Hepatic stellate cell (primary cell): ENCODE measurements at places on chromosomes 2 and 18.

DNA sequence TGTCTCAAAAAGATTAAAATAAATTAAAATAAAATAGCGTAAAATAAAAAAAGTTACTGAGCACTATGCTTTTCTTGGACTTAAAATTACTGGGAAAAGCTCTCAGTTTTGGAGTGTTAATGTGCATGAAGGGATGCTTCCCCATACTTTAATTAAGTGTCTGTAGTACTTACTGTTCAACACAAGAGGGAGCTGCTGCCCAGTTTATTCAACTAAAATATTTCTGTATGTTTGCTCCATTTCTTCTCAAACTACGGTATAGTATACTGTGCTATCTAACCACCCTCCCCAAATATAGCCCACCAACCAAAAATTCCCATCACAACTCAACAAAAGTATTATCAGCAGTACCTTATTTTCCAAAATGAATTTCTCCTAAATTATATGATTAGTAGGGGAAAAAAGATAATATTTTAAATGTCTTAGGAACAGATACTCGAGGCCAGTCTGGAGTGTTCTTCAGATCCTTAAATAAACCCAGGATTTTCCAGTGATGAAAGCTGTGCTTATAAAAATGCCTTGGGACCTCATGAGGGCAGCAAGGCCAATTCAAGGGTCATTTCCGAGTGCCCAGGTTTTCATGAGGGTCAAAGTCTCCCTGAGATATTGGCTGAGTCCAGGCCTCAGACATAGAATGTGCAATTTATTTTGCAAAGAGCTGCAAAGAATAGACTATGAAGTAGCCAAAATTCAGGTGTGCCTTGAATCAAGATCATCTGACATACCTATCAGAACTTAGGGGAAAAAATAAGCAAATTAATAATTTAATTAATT is 64.1 kb downstream of the CHRNA1 start:
- DNase-seq, result peak; percentile 61

DNA sequence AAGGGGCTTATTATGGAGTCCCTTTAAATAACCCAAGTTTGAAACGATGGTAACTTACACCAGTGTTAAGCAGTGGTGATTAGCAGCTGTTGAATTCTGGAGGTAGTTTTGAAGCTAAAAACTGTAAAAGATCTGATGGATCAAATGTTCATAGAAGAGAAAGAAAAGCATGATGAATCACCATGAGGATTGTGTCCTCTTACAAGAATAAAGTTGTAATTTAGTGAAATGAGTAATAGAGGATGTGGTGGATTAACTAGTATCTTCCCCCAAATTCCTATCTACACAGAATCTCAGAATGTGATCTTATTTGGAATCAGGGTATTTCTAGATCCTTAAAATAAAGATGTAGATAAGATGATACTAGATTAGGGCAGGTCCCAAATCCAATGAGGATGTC is 1138.2 kb upstream of the TMEFF2 start:
- DNase-seq, result no peak

GRCh38 chr2:190490502-190490901 is 44.0 kb downstream of the NEMP2 start:
- DNase-seq, result no peak

- DNase-seq, result no peak
These were observed 117.3 kb downstream of the PLB1 start for GRCh38 chr2:28613186-28613585.

- no peak for DNase-seq
These were observed 75.8 kb downstream of the ACTR3 start for GRCh38 chr2:113965644-113966043.

DNA sequence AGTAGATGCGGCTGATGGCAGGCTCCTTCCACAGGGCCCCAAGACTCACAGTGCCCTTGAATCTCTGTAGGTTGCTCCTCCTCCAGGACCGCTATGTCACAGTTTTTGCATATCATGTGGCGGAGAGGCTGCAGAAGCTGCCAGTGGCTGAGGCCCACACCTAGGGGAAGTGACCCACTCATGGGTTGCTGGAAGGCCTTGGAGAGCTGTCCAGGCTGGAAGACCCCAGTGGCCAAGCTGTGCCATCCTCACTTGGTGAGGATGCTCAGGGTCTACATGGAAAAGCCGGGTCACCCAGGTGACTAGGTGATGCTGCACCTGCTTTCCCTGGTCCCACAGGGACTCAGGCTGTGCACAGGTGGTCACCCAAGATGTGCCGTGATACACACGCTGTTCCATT is 90.6 kb downstream of the SEPTIN10 start:
- no peak for DNase-seq

GRCh38 chr2:206160807-206161179 is 1.1 kb downstream of the EEF1B2 start:
- no peak for DNase-seq

- no peak for DNase-seq
These were observed 748.2 kb upstream of the ACVR2A start for GRCh38 chr2:147096671-147097070.

DNA sequence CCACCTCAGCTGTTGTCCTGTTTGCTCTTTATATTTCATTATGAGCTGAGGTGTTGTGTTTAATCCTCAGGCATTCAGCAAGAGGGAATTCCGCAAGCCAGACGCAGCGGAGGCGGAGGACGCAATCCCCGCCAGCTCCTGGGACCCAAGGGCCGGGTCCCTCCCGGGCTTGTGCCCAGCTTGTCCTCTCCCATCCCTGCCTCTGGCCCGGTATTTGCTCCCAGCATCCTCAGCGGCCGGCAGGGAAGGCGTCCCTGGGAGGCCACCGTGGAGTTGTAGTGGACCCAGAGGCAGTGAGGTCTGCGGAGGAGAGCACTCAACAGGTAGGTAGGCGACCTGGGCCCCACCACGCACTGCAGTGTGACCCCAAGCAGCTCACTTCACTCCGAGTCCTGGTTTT is 42.5 kb upstream of the FOSL2 start:
- DNase-seq, result no peak

DNA sequence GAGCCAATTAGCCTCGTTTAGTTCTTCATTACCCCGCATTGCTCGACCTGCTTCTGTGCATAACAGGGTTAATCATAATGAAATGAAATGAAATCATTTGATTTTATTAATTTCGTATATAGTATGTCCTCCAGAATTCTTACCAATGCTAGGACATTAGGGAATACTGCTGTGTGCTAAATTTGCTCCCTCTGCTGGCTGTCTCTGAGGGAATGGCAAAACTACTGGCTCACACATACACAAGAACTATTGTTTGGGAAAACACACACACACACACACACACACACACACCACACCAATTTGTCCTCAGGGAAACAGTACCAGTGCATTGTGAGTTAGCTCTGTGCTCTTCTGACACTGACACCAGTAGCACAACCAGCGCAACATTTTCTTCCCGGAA is 273.3 kb upstream of the TCF4 start:
- DNase-seq, result no peak

GRCh38 chr2:120103723-120104467 is 91.0 kb downstream of the EPB41L5 start:
- DNase-seq, result peak; percentile 22

DNA sequence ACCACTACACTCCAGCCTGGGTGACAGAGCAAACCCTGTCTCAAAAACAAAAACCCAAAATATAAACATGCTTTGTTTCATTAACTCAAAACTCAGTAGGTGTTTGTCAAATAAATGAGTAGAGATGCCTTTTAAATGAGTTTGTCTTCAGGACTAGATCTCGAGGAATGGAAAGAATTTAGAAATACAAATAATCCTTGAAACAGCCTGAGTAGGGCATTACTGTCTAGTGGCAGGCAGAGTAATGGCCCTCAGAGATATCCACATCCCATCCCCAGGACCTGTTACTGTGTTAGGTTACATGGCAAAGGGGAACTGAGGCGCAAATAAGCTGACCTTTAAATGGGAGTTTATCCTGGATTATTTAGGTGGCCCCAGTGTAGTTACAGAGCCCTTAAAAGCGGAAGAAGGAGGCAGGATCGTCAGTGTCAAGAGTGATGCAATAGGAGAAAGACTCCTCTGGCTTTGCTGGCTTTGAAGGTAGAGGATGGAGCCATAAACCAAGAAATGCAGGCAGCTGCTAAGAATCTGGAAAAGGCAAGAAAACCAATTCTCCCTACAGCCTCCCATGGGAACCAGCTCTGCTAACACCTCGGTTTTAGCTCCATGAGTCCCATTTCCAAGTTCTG is 63.0 kb downstream of the CABLES1 start:
- DNase-seq, result peak; percentile 26

DNA sequence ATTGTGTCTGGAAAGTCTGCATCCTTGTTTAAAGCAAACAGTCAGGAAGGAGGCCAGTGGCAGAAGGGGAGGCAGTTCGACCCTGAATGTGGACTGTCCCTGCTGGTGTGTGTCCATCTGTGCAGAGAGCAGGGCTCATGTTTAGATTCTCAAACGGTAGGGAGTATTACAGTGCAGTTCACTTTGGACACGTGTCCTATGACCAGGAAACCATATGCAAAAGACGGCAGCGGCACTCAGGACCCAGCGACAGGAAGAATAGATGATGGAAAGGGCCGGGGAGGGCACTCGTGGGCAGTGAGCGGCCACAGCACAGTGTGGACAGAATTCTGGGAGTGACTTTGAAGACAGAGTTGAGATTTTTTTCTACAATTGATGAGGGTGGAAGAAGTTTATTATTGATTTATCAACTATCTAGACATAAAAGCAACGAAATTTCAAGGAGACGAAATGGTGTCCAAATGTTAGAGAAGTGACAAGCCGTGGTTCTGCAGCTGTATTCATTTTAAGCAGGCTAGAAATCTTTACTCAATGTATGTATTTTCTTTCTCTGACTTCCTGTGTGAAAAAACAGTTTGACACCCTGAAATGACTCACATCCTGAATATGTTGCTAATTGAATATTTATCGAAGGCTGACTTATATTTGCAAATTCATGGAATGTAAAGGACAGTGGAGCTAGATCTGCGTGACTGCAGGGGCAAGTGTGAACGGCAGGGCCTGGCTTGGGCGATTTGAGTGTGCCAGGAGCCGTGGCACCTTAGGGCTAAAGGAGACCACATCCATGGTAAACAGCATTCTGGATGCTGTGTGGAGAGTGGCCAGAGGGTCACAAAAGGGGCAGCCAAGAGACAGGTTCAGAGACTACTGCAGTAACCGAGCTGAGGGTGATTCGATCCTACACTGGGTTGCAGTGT is 214.2 kb downstream of the PTGR3 start:
- DNase-seq, result no peak

DNA sequence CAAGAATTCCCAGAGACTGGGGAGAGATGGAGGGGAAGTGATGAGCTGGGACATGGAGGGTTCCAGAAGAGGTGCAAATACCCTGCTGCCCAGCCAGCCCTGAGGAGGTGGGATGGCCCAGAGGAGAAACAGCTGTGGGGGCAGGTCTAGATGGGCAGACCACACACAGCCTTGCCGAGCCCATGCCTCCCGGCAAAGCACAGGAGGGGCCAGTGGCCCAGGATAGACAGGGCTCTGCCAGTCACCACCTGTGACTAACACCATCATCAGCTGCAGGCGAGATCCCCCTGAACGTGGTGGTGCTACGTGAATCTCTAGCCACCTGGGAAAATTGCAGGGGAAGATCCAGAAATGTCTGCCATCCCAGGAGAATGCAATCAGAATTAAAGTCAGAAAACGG is 39.4 kb downstream of the SCTR start:
- DNase-seq, result no peak

GRCh38 chr2:206392118-206392517 is 51.2 kb upstream of the ADAM23 start:
- peak; percentile 57 for DNase-seq

DNA sequence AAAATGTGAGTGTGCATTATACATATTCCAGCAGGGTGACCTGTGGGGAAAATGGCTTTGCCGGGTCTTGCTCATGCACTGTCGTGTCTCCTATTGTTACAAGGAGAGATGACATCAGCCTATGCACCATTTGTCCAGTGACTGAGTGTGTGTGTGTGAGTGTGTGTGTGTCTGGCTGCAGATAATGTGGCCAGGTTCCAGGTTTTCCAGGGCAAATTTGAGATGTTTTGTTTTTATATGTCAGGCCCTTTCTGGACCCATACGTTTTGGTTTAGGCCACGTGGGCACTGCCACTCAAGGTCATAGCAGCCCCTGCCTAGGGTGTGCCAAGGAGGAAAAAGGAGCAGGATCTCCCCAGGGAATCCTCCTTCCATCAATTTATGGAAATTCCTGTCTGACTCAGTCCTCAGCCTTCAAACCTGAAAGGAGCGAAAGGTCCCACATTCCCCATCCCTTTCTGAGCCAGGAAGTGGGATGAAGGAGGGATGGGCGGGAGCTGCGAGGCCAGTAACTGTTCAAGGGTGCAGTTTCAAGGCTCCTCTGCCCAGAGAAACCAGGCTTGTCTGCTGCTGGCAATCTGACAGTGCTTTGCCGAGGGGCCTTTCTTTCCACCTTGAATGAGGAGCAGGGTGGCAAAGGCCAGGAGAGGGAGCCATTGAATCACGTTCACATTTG is 93.0 kb upstream of the SMAD2 start:
- DNase-seq, result peak; percentile 24

DNA sequence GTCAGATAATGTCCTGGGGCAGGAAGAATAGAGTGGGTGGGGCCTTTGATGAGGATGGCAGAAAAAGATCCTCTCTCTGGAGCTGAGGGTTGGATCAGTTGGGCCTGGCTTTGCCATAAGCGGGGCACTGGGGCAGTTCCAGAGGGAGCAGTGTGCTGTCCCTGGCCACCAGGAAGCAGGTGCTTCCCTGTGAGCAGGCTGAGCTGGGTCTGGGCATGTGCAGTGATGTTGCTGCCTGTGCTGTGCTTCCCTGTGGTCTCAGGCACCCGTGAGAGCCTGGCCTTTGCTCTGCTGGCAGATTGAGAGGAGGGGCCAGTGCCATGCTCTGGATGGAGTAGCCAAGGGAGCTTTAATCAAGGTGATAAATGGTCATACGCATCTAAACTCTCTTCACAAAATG is 14.6 kb upstream of the NPPC start:
- DNase-seq, result no peak
